Lung microvascular endothelial cell (primary cell): ENCODE measurements at places on chromosomes 1 and 21.

DNA sequence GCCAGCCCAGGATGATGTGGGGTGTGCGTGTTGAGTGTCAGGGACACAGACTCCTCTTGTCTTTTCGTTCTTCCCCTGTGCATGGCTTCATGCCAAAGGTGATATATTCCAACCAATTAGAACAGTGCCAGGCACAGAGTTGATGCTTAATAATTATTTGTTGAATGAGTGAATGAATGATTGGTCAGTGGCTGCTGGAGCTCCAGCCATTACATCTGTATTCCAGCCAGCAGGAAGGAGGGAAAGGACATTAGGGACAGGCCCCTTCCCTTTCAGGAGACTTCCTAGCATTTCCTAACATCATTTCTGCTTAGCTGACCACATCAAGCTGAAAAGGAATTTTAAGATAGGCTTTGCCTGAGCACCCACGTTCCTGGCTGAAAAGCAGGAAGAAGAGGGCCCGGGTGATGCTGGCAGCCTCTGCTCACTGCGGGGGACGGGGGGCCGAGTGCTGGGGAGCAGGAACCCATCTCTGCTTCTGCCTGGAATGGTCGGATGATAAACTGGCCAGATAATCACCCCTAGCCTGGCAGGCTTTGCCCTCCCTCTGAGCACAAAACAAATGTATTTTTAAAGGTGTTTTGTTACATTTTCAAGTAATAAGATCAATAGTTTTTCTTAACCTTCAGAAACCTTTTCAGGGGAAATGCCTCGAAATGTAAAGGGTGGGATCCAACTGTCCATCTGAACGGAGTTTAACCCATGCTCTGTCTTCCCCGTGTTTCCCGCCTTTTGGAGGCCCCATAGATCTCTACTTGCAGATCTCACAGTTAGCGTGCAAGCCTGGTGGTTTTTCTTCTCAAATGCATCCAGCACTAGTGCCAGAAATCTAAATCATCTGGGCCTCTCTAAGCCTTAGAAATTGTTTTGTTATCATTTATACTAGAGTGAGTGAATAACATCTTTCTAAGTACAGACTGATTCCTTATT, 39.0 kb downstream of the SLC37A1 start:
- DNase-seq = no peak

- peak; percentile 1 for DNase-seq
Measured at GRCh38 chr1:217048104-217048707, 325.0 kb upstream of the ESRRG start.

GRCh38 chr1:234768569-234769283, 158.7 kb upstream of the IRF2BP2 start:
- no peak for DNase-seq

- DNase-seq = no peak
Measured at GRCh38 chr21:28267449-28267848, 725.2 kb downstream of the LTN1 start.

GRCh38 chr21:42174173-42174572, 44.8 kb upstream of the ABCG1 start:
- no peak for DNase-seq

DNA sequence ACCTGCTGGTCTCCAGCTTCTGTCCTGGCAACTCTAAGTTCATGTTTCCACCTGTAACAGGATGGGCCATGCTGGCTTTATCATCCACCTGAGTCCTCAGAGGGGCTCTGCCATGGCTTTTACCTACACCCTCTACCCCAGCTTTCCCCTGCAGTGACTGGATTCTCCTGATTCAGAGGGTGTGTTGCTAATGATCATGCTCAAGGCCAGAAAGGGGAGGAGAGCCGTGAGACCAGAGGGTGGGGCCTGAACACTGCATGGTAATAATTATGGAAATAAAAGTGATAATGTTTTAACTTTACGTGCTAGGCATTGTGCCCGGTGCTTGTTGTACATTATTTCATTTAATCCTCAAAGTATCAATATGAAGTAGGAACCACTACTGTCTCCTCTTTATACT, 53.3 kb downstream of the CNIH3 start:
- DNase-seq = no peak
